ENCODE measurements at places on chromosomes 6 and 20. TPM values are rescaled to one million over a fixed set of nuclear protein-coding genes. Genes with fewer than 3 reads are reported as not detected.
A peak's percentile ranks its signal among the peaks of the same experiment; 100 is the strongest.

Gene GTF3C6
- 35.1 TPM for total RNA-seq

Gene SOBP
- total RNA-seq = 12.1 TPM

GRCh38 chr20:25480797-25481196 is 73.3 kb downstream of the GINS1 start:
- DNase-seq = peak; percentile 60

DNA sequence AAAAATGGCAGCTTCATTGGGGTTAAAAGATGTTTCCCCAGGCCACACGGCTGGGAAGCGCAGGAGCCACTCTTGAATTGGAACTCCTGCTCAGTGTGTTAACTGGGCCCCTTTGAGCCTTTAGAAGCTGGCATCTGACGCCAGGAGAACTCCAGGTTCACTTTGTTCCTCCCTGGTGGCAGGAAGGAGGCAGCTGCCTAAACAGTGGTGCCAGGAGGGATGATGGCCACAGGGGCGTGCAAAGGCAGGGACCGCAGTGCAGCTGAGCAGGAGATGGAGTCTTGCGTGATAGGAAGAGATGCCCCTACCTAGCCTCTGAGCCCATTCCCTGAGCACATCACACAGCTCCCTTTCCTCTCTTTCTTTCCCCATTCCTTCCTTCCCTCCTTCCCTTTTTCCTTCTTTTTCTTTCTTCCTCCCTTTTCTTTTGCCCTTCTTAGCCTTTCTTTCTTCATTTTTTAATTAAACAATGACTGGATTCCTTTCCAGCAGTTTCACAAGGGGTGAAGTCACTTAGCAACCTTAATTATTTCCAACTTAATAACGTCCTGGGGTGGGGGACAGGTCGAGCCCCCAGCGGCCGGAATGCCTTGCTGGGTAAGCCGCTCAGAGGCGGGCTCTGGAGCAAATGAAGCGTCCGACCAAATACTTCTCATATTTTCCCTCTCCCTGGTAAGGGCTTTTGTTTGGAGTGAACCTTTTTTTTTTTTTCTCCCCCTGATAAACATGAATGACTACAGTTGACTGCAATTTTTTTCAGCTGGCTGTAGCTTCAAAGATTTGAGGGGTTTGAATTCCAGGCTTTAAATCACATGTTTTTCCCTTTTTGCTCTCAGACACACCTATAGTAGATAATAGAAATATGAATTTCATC is 20.8 kb upstream of the BMP7 start:
- peak; percentile 66 for DNase-seq

- DNase-seq = no peak
Measured at GRCh38 chr6:151760486-151760885, 47.0 kb upstream of the ESR1 start.

DNA sequence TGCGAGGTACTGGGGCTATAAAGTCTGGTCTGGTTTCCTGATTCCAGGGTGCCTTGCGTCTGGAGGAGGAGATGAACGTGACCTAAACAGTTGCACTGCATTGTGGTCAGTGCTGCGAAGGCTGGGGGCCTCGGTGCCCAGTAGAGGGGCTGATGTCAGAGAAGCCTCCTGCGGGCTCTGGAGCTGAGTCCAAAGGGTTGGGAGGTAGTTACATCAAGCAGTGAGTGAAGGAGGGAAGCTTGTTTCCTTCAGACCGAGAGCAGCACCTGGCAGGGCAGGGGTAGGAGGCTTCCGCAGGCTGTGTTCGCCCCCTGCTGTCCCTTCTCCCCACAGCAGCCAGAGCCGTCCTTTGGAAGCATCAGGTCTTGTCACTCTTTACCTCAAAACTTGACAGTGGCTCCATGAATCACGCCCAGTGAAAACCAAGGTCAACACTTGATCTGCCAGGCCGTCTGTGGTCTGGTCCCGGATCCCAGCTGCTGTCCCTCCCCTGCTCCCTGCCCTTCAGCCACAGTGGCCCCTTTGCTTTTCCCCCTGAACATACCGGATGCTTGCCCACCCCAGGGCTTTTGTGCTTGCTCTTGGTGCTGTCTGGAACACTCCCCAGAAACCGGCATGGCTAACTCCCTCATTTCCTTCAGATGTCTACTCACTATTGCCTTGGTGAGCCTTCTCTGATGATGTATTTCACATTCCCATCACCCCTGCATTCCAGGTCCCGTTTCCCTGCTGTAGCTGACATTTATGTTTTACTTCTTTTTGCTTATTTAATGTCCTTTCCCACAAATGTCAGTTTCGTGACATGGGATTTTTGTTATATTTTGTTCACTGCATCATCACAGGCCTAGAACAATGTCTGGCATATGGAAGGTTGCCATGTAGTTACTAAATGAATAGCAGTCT is 7.0 kb downstream of the DYNLRB1 start:
- DNase-seq = peak; percentile 69

GRCh38 chr6:15386756-15387112 is 140.9 kb downstream of the JARID2 start:
- DNase-seq = no peak

DNA sequence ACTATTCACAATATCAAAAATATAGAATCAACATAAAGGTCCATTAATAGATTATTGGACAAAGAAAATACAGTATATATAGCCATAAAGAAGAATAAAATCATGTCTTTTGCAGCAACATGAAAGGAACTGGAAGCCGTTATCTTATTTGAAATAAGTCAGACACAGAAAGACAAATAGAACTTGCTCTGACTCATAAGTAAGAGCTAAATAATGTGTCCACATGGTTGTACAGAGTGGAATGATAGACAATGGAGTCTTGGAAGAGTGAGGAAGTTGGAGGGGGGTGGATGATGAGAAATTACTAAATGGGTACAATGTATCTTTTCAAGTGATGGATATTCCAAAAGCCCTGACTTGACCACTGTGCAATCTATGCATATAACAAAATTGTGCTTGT is 613.5 kb downstream of the PHF3 start:
- DNase-seq = no peak

GRCh38 chr20:41649489-41649888 is 31.3 kb upstream of the CHD6 start:
- no peak for DNase-seq
